ENCODE measurements at places on chromosomes 16 and 17. TPM values are rescaled to one million over a fixed set of nuclear protein-coding genes. Genes with fewer than 3 reads are reported as not detected.

Gene PPY
- total RNA-seq = not detected

Gene TP53TG3C
- total RNA-seq = not detected

Gene CISD3
- 1.3 TPM for total RNA-seq

Gene HSPB9
- not detected for total RNA-seq

Gene UMOD
- total RNA-seq = not detected

Gene SLC13A5
- not detected for total RNA-seq

Gene PRM1
- not detected for total RNA-seq

Gene TNFRSF17
- total RNA-seq = not detected

Gene CCL15
- total RNA-seq = not detected

Gene HCRT
- total RNA-seq = not detected

Gene MT1G
- total RNA-seq = not detected

Gene MYO19
- 35.8 TPM for total RNA-seq

Gene KRT33B
- total RNA-seq = 0.18 TPM

Gene KCNG4
- total RNA-seq = not detected

Gene HEATR9
- not detected for total RNA-seq

Gene NLRC3
- total RNA-seq = not detected
